Bronchial epithelial cell (primary cell): ENCODE measurements at places on chromosomes 5 and 9. TPM values are rescaled to one million over a fixed set of nuclear protein-coding genes. Genes with fewer than 3 reads are reported as not detected.

SLCO6A1 gene
- under 0.01 TPM in 1 of 2 replicates, not detected in the other for total RNA-seq

CHSY3 gene
- under 0.01 and 0.26 TPM in 2 replicates for total RNA-seq

TAF11L5 gene
- total RNA-seq = not detected in 2 replicates

KLF9 gene
- 41.9 and 44.0 TPM in 2 replicates for total RNA-seq

GLRA1 gene
- not detected in 2 replicates for total RNA-seq

SOHLH1 gene
- not detected in 2 replicates for total RNA-seq

SPAG8 gene
- 0.13 and 0.26 TPM in 2 replicates for total RNA-seq

IFNB1 gene
- total RNA-seq = 0.26 TPM in 2 replicates

PCDH1 gene
- 85.3 and 140 TPM in 2 replicates for total RNA-seq

PCDHA4 gene
- total RNA-seq = 0.26 and 0.77 TPM in 2 replicates

ABO gene
- total RNA-seq = 1.8 and 1.9 TPM in 2 replicates

FGD3 gene
- total RNA-seq = 0.26 and 1.0 TPM in 2 replicates

ARHGEF39 gene
- 0.13 and 0.79 TPM in 2 replicates for total RNA-seq

FAM221B gene
- total RNA-seq = not detected in 2 replicates

DNA sequence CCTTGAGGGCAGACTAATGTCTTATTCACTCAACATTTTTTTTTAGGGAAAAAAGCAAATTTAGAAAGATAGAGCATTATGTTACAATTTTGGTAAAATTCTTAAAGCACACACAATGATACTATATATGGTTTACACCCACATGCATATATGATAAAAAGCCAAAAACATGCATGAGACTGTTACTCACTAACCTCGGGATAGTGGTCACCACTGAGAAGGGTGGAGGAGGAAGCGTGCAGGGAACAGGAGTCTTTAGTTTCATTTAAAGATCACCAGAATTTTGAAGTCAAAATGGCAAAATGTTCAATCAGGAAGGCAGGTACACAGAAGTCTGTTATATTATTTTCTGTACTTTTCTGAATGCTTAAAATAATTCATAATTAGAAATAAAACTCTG lies 9.2 kb downstream of the ARL15 start:
- DNase-seq = peak; percentile 32

- no peak for DNase-seq
Measured at GRCh38 chr9:10921671-10922070, 308.9 kb upstream of the PTPRD start.

GRCh38 chr5:163306421-163306820 lies 131.0 kb upstream of the CCNG1 start:
- peak; percentile 21 for DNase-seq

DNA sequence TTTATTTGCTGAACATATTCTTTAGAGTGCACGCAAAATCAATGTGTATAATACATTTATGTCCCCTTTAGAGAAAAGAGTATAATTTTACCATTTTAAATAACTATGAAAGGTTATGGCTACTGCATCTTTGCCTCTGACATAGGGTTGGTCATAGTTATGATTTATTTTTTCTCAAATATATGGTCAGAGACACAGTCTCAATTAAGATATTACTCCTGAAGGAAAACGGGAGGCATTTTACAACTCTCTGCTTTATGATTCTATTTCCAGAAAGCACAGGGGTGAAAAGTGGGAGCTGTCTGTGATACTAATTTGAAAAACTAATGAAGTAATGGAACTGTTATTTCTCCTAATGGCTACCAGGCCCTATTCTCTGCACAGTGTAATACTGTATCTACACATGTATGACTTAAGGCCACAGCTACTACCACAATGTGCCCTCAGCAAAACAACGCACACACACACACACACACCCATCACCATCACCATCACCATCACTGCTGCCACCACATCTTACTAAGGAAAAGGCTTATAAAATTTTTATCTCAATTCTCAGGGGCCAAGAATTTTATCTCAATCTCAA lies 262.9 kb downstream of the EFNA5 start:
- no peak for DNase-seq

DNA sequence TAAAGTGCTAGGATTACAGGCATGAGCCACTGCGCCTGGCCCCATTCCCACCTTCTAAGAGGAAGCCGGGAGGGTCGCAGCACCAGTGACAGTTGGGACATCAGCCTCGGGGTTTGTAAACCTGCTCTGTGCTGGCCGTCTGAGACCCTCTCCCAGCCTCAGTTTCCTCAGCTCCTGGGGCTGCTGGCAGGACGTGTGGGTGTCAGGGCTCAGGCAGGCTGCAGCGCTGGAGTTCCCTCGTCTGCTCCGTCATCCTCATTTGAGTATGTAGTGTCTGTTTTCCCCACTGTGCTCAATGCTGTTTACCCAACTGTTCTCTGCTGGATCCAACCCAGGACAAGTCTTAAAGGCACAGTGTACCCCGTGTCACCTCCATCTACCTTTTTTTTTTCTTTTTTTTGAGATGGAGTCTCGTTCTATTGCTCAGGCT lies 2.0 kb upstream of the NINJ1 start:
- no peak for DNase-seq

DNA sequence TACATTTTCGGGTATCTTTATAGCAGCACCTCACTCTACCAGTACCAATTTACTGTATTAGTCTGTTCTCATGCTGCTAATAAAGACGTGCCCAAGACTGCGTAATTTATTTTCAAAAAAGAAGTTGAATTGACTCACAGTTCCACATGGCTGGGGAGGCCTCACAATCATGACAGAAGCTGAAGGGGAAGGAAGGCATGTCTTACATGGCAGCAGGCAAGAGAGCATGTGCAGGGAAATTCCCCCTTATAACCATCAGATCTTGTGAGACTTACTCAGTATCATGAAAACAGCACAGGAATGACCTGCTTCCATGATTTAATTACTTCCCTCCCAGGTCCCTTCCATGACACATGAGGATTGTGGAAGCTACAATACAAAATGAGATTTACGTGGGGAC lies 602.6 kb upstream of the DAB2 start:
- DNase-seq = no peak

- DNase-seq = no peak
Measured at GRCh38 chr9:88179062-88179521, 40.8 kb upstream of the SPATA31C2 start.

DNA sequence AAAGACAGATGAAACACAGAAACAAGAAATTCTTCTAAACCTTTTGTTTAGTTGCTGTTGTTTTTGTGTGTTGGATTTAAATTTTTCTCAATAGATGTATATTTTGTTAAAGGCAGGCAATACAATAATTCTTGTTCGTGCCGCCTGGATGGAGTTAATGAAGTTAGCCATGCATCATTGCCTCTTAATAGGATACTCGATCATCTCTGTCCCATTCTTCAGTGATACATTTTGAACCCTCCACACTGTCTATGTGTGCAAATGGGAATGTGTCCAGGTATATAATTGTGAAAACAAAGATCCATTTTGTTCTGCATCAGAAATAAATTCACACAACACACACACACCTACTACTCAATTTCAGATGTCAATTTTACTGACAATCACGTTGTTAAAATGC lies 186.6 kb upstream of the ADAMTS16 start:
- no peak for DNase-seq

- no peak for DNase-seq
Measured at GRCh38 chr5:152256580-152256979, 148.5 kb downstream of the NMUR2 start.

GRCh38 chr5:113255579-113256386 lies 179.0 kb downstream of the TSSK1B start:
- no peak for DNase-seq

DNA sequence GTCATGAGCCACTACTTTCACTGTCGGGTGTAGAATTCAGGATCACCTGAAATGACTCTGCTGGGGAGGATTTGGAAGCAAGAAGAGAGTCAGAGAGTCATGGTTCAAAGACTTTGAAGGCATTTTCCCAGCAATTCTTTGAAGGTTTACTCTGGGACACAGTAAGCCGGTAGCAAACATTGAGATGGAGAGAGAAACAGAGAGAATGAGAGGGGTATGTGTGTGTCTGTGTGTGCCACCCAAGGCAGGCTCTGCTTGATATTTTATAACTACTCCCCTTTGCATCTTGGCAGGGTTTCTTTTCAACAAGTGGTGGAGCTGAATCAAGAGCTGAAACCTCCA lies 89.8 kb downstream of the ANKRD55 start:
- DNase-seq = no peak

DNA sequence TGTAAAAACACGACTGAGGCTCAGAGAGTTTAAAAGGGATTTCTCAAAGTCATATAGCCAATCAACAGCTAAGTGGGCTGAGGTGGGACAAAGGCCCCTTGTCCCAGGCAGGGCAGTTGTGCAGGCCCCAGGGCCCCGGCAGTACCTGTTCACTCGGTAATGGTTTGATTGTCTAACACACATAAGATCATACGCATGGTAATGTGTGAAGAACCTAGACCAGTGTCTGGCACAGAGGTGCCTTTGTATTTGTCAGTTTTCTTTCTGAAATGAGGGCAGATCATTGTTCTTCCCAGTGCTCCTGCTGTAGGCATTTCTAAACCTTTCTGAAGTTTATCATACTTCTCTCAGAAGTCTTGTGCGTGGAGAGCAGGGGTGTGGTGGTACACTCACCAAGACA lies 66.8 kb downstream of the IPPK start:
- DNase-seq = no peak

GRCh38 chr5:1937590-1937989 lies 54.9 kb upstream of the IRX4 start:
- no peak for DNase-seq

DNA sequence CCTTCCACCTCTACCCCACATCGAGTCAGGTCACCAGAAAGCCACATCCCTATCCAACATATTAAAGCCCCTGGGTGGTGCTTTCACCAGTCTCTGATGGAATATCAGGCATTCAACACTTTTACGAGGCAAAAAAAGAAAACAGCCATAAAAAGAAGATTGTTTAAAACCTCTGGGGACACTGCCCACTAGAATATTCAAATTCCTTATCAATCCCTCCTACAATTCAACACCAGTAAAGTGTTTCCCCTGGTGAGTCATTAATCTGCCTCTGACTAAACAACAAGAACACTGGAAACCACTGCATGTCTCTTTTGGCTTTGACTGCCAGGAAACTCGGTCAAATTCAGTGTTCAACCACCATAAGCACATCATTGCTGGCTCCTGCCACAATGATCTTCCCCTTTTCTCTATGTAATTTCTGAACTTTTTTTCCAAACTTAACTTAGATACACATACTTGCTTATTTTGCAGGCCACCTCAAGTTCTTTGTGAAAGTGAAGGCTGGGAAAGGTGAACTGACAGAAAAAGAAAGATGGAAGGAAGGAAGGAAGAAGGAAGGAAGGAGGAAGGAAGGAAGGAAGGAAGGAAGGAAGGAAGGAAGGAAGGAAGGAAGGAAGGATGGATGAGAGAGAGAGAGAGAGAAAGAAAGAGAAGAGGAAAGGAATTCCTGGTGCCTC lies 105.3 kb downstream of the PAX5 start:
- DNase-seq = peak; percentile 78

DNA sequence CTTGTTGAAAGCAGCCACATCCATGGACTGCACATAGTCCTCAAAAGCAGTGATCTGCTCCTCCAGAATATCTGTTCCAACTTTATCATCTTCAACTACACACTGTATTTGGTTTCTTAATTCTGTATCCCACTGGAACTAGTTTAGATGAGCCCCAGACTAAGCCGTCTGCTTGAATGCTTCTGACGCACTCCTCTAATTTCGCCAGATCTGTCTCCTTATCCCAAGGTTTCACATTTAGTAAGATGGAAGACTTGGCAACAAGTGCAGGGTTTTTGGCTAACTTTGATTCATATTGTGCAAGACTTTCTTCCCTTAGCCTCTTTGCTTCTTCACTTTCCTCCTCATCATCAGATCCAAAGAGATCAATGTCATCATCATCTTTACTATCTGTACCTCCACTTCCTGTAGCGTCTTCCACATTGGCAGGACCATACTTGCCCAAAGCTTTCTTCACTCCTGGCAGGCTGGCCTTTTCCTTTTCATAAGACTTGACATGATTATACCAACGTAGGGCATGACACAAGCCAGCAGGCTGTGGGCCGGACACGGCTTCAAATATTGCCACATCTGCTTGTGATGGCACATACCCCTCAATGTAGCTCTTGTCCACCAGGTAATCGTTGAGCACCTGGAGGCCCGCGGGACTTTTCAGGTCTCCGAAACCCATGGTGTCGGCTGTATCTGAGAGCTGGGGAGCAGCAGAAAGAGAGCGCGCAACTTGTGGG lies 56.2 kb upstream of the PIK3R1 start:
- no peak for DNase-seq

- no peak for DNase-seq
Measured at GRCh38 chr5:140223567-140223966, 48.6 kb downstream of the CYSTM1 start.

DNA sequence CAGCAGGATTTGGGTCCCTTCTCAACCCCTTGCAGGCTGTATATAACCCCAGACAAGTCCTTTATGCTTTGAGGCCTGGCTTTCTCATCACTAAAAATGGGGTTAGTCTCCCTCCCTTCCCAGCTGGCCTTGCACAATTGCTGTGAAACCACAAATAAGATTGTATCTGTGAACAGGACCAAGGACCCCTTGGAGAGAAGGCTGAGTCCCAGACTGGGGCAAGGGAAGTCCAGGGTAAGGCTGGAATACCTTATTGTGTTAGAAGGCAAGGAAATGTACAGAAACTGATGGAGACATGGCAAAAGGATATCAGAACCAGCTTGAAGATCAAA lies 11.4 kb downstream of the MACROH2A1 start:
- DNase-seq = no peak

DNA sequence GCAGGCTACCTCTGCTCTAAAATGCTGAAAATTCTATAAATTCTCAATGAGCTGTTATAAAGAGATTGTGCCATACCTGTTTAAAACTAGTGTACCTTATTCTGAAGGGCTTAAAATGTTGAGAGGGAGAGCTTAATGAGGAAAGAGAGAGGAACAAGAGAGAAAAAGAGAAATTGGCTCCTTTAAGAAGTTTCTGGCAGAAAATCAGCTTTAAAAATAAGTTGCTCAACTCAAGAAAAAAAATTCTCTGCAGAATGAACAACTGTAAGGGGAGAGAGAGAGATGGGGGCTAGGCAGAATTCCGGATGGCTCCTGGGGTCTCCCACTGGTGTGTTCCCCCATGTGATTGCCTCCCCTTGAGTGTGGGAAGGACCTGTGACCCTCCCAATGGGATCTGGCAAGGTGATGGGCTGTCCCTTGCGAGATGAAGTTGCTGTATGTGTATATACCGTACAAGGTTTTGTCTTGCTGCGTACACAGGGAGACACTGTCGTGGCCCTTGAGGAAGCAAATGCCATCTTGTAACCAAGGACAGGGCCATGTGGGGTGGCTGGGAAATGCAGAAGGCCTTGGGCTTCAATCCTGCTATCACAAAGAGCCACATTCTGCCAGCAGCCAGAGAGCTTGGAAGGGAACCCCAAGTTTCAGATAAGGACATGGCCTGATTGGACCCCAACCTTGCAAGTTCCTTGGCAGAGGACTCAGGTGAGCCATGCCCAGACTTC lies 64.3 kb upstream of the S1PR3 start:
- DNase-seq = no peak

GRCh38 chr5:167533814-167534795 lies 757.3 kb upstream of the WWC1 start:
- DNase-seq = no peak

DNA sequence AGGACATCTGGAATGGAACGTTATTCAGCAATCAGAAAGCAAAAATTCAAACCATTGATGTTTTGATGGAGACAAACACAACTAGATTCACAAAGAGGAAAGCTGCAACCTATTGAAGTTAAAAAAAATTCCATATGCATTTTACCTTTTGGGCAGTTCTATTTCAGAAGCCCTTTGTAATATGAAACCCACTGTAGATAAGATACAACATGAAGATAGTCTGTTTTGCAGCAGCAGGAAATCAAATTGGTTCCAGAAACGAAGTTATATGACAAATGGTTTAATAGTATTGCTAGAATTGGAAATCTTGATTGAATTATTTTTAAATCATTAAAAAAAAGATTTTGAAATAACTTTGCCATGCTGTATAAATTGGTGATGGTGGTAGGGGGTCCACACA lies 872 bp downstream of the LIX1 start:
- DNase-seq = no peak
